ENCODE measurements at places on chromosomes 1 and 21.

DNA sequence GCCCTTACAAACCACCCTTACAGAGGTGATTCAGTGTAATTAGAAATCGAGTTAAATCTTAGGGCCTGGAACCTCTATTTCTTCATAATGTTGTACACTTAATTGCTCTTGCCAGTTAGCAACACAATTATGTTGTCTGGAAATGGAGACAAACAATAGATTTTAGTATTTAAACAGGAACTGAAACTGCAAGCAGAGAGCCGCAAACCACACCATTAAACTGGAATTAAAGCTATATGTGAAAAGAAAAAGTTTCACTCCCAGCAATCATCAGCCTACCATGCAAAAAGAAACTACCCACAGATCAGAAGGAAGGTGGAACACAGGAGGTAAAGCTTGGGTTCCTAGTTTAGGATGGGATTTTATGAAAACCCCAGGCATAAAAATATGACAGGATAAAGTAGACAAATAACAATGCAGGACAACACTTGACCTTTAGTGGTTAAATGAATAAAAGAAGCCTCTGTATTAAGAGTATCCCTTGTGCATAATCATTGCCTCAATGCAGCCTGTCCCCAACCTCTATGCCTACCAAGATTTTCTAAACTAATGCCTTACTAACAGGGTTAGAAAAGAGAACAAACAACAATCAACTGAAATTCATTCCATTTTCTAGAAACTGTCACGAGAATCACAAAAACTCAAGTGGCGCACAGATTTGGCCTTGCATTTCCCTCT is 304.3 kb upstream of the ESRRG start:
- DNase-seq, result no peak

- DNase-seq, result no peak
Measured at GRCh38 chr1:7333094-7333493, 438.0 kb upstream of the VAMP3 start.

GRCh38 chr1:19006000-19006399 is 49.5 kb upstream of the IFFO2 start:
- DNase-seq, result no peak

DNA sequence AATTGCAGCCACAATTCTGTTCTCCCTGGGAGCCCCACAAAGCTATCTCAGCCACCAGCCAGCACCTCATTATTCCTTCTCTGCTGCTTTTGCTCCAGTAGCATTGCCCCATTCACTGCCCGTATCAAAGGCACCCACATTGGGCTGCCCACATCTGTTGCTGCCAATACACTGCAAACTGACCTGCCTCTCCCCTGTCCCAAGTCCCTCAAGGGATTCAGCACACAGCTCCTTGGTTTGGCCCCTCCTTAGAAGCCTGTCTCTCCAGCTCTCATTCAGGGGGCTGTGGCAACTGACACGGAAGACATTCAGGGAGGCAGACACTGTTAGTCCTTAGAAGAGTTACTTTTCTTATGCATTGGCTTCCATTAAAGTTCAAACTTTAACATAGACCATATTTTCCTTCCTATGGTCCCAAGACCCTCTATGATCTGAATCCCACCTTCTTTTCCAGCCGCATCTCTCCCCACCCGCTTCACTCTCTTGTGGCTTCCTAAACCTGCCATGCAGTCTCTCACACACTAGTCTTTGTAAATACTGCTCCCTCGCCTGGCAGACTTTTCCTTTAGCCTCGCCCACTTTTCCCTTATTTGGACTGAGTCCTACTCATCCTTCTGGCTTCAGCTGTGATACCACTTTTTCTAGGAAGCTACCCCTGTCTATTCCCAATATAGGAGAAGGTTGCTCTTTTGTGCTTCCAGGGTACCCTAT is 19.3 kb upstream of the KLHDC8A start:
- DNase-seq, result peak; percentile 93

DNA sequence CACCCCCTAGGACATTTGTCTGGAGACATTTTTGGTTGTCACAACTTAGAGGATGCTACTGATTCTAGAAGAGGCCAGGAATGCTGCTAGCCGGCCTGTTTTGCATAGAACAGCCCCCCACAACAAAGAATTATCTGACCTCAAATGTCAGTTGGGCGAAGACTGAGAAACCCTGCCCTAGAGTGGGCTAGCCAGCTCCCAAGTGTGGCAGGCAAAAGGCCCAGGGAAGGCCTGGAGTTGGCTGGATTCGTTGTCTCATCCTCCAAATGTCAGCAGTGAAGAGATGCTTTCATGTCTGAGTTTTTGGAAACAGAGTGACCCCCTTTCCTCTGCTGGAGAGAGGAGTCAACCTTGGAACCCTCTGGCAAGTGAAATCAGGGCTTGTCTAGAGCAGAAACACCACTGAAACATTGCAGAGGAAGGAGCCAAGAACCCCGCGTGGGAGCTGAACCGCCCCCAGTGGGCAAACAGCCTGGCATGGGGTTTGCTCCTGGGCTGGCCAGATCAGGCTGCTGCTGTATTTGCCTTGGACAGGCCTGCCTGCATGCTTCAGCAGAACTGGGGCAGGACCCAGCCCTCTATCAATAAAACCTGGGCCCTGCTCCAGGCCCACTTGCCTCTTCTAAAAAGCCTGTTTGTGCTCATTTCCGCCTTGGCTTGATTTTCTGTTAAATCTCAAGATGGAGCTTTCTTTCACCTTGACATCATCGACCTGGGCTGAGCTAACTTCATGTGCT is 32.9 kb downstream of the RASSF5 start:
- DNase-seq, result no peak

GRCh38 chr1:222702210-222702609 is 10.1 kb downstream of the AIDA start:
- DNase-seq, result no peak

DNA sequence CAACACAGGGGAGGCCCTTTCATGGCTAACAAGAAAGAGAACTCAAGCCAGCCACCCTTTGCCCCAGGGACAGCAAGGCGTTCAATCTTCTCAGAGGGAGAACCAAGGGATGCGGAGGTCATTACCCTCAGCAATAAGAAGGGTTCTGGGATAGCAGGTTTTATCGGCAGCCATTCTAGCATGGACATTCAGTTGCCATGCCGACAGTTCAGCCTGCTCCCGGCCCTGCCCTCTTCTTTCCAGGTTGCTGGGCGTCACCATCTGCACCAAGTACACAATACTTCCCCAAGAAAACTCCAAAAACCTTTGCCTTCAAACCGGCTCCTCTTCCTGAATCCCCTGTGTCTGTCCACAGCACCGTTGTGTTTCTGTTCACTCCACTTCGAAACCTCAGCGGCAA is 47.1 kb downstream of the SYT2 start:
- no peak for DNase-seq

GRCh38 chr1:15064217-15064929 is 89.2 kb upstream of the TMEM51 start:
- no peak for DNase-seq

GRCh38 chr1:159817276-159818041 is 9.2 kb upstream of the SLAMF8 start:
- no peak for DNase-seq

GRCh38 chr1:244969355-244970235 is 105.3 kb upstream of the HNRNPU start:
- peak; percentile 91 for DNase-seq

DNA sequence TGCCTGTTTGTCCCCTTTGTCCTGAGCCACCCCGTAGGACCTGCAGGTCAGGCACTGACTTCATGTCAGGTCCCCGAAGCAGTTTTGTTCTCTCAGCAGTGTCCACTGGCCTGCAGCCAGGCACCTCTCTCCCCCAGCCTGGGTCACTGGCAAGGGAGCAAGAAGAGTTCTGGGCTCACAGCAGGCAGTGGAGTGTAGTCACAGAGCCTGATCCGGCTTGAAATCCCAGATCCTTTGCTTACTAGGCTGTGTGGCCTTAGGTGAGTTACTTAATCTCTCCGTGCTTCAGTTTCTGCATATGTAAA is 34.2 kb downstream of the L1TD1 start:
- DNase-seq, result no peak

GRCh38 chr1:39539252-39539790 is 37.3 kb downstream of the PABPC4 start:
- peak; percentile 78 for DNase-seq

DNA sequence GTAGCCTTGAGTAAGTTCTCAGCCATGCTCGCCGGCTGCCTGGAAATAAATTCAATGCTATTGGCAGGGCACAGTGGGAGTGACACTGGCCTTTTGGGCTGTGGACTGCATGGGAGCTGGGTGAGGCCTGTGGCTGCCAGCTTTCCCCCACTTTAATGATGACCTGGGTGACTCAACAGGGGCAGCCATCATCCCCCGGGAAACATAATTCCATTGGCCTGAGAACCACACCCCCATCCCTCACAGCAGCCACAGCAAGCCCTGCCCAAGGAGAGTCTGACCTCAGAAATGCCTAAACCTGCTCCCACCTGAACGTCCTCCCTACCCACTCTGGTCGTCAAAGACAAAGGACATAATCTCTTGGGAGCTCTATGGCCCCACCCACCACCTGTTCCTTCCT is 384.0 kb downstream of the LTN1 start:
- peak; percentile 27 for DNase-seq

DNA sequence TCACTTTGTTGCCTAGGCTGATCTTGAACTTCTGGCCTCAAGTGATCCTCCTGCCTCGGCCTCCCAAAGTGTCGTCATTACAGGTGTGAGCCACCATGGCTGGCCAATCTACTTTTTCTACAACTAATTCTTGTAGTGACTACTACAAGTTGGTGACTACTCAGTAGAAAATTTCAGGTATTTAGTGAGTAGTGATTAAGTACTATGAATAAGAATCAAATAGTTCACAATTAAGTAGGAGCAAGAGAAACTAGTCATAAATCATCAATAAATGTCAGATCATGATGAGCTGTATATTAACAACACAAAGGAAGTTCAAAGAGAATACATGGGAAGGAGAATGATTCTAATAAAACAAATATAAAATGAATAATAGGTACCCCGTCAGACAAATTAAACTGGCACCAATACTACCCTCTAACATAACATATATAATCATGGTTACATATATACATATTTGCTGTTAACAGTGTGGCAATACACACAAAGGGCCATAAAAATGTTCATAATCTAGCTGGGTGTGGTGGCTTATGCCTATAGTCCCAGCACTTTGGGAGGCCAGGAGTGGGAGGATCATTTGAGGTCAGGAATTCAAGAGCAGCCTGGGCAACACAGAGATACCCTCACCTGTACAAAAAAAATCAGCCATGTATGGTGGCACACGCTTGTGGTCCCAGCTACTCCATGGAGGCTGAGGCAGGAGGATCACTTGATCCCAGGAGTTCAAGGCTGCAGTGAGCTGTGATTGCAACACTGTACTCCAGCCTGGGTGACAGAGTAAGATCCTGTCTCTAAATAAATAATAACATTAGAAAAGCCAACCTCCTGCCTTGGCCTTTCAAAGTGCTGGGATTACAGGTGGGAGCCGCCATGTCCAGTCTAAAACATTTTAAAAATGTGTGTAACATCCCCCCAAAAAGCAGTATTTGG is 19.1 kb downstream of the YY1AP1 start:
- DNase-seq, result no peak

DNA sequence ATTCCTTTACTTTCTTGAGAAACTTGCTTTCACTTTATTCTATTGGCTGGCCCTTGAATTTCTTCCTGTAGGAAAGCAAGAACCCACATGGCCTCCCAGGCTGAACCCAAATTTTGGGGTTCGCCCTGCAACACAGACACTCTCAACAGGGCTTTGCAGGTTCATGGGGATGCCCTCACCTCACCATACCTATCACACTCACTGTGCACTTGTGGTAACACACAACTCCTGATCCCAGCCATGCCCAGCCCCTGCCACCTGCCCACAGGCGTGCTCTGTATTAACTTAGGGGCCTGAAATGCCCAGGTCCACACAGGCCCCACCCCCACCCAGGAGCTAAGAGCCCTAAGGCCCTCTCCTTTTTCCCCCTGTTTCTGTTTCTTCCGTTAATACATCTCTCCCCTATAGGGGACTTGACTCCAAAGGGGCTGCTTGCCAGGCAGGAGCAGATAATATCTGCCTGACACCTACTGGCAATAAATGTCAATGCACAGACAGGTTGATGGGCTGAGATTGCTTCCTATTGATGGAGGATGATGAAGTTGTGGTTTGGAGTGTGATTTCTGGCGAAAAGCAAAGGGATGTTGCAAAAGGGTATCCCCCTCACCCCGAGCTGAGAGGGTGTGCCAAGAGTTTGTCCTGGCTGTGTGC is 171.5 kb downstream of the AJAP1 start:
- peak; percentile 61 for DNase-seq

GRCh38 chr1:91872559-91873081 is 13.3 kb downstream of the TGFBR3 start:
- no peak for DNase-seq

GRCh38 chr1:147919896-147920295 is 8.3 kb upstream of the GPR89B start:
- no peak for DNase-seq

GRCh38 chr1:179016706-179017382 is 8.8 kb upstream of the FAM20B start:
- peak; percentile 79 for DNase-seq

- DNase-seq, result no peak
Measured at GRCh38 chr1:168291222-168291837, 10.7 kb downstream of the TBX19 start.

DNA sequence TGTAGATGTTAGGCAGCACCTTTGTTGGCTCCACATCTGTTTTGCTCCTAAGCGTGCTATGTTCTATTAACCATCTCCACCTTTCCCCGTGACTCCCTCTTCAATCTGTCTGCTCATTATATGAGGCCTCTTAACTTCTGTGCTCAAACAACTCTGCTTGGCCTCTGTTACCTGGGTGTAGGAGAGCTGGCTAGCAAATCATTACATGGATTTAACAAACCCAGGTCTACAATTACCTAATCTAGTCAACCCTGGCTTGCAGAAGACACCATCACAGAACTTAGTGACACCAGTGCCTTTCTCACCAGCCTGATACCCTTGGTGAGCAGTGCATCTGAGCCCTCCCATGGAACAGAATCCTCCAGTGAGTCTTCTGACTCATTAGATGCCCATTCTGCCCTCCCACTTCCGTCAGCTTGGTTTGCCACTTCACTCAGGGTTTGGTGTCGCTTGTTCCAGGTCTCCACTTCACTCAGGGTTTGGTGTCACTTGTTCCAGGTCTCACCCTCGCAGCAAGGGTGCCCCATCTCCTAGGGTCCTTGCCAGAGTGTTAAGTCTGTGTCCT is 92.0 kb upstream of the KIF26B start:
- DNase-seq, result no peak

- no peak for DNase-seq
Measured at GRCh38 chr1:35097224-35097623, 18.0 kb downstream of the ZMYM1 start.

- no peak for DNase-seq
Measured at GRCh38 chr1:51628715-51629590, 12.1 kb downstream of the OSBPL9 start.
